ENCODE measurements at places on chromosomes 1 and 21.

DNA sequence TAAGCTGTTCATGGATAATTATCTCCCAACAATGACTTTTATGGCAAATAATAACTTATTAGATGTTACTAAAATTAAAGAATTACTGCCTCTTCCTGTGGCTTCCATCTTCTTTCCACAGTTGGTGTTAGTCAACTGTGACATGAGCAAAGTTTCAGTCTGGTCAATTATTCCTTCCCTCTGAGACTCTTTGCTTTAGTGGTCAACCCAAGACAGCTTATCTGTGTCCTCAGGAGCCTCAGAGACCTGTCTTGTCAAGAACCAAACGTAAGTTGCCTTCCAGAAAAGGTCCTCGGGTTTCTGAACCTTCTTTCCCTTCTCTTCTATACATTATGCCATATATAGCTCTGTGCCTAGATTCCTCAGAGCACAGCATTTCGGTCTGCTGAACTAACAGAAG lies 263.2 kb upstream of the ZP4 start:
- DNase-seq = no peak

GRCh38 chr21:16540966-16541727 lies 811.4 kb downstream of the USP25 start:
- no peak for DNase-seq

GRCh38 chr1:209728466-209728865 lies 23.8 kb downstream of the HSD11B1 start:
- no peak for DNase-seq

DNA sequence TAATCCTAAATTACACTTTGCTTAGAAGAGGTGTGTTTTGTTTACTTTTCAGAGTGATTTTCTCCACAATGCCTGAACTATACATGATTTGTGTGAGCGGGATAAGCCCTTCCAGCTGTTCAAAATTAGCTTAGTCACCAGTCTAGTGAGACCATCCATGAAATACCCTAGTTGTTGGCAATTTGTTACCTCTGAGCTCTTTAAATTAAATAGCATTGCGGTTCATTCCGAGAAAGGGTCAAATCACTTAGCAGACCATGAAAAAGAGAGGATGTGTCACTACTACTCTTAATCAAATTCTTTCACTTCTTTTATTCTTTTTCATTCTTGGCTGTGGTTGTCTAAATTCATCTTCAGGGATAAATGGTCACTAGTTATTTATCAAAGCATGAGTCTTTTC lies 11.9 kb upstream of the VAV3 start:
- DNase-seq = no peak

DNA sequence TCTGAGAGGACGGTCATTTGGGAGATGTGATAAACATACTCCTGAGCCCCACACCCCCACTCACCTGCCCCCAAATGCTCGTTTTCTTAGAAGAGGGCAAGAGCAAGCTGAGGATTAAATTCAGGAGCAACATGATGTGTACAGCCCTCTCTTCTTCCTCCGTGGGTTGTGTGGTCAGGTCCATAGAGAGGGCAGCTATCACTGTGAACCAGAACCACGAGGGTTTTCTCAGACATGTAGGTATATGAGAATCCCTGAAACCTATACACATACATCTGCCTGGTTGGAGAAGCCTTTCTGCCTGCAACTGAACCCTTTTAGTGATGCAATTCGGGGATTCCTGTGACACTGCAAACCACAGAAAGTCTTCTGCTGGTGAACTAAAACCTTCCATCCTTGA lies 38.9 kb downstream of the PGM1 start:
- DNase-seq = no peak

DNA sequence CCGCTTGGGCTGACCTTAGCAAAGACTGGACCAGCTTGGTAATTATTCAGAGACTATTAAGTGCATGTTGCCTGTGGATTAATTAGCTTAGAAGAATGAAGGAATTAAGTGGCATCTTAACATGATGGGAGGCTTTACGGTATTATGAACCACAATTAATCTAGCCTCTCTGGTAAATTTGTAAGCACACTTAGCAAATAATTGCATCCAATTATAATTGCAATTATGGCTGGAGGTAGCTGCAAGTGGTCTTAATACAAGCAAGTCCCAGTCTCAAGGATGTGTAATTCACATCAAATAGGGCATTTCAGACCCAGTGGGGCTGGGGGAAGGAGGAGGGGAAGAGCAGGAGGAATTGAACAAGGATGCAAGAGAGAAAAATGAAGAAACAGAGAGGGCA lies 151.6 kb downstream of the CNIH3 start:
- no peak for DNase-seq

GRCh38 chr1:17915511-17916197 lies 160.5 kb downstream of the ACTL8 start:
- DNase-seq = no peak

GRCh38 chr21:34781526-34781925 lies 112.7 kb downstream of the CLIC6 start:
- DNase-seq = no peak

- DNase-seq = no peak
Observed at GRCh38 chr1:29839726-29840125, 603.4 kb downstream of the PTPRU start.

DNA sequence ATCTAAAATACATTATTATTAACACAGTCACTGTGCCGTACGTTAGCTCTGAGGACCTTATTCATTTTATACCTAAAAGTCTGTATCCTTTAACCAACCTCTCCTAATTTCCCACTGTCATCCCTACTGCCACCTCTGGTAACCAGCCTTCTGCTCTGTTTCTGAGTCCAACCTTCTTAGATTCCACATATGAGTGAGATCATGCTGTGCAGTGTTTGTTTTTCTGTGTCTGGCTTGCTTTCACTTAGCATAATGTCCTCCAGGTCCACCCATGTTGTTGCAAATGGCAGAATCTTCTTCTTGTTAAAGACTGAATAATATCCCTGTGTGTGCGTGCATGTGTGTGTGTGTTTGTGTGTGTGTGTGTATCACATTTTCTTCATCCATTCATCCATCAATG lies 64.2 kb downstream of the ETS2 start:
- no peak for DNase-seq

DNA sequence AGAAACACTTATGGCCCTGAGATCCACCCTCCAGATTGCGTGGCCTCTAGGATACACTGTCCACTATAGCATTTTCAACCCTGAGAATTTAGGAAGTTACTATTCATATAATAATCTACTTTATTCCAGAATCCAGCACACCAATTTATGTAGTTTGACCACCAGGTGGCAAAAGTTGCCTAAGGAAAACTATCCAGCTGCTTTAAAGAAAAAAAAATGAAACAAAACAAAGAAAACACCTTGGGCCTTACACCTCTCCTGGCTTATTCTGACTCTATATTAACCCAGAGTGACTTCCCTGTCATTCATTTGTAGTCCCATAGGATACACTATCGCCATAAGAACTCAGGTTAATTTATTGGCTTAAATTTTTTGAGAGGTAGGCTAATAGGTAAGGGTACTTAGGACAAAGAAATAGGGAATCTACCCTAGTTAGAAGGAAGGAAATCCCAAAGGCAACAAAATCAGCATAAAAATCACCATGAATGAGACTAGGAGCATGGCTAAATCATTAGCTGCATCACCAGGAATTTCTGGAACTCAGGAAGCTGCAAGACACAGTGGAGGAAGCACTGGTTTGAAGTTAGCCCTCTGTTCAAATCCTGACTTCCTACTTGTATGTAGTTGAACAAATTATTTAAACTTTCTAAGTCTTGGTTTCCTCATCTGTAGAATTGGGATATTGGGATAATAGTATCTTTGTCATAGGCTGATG lies 107.5 kb downstream of the SPAG17 start:
- peak; percentile 63 for DNase-seq

- peak; percentile 53 for DNase-seq
Observed at GRCh38 chr1:184621260-184621659, 133.4 kb downstream of the EDEM3 start.

All from MCF 10A (cell line).